ENCODE measurements at places on chromosomes 2 and 18. TPM values are rescaled to one million over a fixed set of nuclear protein-coding genes. Genes with fewer than 3 reads are reported as not detected.

DNA sequence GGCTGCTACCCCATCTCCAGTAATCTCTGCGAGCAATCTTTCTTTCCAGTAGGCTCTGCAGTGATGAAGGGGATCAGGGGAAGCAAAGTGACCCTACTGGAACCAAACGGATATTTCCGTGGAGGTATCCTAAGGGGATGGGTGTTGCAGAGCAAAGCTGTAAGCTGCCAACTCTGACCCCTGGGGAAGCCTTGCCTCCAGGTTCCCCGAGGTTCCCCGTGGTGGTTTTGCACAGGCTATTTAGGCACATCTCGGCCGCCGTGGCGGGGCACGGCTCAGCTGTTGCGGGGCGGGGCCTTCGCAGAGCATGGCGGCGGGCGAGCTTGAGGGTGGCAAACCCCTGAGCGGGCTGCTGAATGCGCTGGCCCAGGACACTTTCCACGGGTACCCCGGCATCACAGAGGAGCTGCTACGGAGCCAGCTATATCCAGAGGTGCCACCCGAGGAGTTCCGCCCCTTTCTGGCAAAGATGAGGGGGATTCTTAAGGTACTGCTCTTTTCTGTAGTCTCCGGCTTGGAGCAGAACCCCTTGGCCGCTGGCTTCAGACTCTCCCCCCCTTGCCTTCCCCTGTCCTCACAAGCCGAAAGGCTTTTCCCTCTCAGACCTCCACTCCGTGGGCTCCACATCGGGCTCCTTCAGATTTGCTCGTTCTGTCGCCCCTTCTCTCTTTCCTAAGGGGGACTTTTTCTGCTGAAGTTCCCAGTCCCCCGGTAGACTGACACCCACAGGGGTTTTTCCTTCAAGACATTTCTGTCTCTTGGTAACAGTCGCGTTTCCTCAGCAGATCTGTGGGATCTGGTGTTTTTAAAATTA is at the start of gene COMMD1:
COMMD1 (plus strand) TSS at position 303 of the 814 bp plus-strand sequence; CDS start at position 308, 5 bp downstream.
- peak; percentile 68 for DNase-seq

DNA sequence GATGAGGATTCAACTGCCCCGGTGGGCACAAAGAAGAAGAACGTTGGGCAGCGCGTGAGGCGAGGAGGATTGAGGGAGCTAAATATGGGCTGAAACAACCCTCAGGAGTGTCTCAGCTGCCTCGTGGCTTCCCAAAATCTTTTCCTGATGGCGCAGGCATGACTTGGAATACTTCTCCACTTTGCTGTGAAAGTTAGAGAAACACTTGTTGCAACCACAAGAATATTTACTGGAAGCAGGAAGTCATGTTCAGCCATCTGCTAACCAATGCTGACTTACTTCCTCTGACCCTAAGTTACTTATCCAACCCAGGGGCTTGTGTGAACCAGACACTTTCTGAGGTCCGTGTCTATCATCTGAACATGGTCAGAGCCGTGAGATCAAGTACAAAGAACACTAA is 148.8 kb downstream of the ARL4C start:
- no peak for DNase-seq

DNA sequence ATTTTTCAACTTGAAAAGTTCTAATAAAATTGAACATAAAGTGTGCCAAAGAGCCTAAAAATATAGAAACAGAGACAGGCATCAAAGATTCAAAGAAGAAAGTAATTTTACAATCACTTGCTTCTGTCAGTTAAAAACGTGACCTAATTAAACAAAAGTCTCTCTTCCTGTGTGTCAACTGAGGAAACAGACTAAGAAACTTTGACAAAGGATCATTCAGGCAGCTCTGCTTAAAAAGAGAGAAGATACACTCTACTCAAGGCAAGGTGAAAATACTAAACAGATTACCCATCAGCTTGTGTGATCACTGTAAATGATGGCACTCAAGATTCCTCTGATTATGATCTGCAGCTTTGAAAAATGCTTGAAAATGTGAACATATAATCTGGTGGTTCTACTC is 47.8 kb downstream of the DYM start:
- no peak for DNase-seq

DNA sequence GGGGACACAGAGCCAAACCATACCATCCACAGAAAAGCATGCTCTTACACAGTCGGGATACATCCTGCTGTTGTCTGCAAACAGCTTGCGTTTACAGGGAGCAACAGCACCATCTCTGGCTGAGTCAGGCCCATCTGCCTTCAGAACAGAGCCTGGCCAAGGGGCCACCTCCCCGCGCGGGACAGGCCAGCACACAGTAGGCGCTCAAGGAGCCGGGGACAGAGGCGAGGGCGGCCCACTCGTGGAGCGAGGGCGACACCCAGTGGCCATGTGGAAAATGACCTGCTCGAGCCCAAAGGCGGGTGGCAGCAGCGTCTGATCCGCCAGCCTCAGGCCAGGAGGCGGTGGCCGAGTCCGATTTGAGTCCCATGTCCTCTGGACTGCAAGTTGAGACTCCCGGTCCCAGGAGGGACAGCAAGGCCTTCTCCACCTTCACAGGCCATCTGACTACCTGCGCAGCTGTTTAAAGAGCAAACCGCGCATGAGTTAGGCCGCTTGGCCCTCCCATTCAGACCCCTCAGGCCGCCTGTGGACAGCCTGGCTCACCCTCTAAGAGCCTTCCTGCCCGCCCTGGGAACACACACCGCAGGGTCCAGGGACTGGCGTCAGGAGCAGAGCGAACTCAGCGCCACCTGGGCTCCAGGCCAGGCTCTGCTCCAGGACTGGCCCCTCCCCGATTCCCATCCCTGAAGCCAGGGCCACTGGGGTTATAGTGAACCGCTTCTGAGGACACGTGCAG is 38.3 kb downstream of the TTC32 start:
- DNase-seq = peak; percentile 58

DNA sequence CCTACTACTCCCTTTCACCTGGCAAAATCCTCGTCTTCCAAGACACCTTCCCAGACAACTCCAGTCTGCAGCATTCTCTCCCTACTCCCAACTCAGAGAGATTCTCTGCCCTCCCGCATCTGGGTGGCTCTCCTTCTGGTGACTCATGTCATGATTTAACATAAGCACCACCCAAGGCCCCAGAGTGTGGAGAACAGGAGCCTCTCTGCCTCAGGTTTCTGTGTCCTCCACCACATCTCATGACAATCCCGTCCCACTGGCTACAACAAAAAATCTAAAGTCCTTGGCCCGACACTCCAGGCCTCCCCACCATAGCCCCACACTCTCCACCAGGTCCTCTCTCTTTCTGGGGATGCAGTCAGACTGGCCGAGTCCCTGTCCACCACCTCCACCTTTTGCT is 197.1 kb downstream of the BCL11A start:
- DNase-seq = no peak

DNA sequence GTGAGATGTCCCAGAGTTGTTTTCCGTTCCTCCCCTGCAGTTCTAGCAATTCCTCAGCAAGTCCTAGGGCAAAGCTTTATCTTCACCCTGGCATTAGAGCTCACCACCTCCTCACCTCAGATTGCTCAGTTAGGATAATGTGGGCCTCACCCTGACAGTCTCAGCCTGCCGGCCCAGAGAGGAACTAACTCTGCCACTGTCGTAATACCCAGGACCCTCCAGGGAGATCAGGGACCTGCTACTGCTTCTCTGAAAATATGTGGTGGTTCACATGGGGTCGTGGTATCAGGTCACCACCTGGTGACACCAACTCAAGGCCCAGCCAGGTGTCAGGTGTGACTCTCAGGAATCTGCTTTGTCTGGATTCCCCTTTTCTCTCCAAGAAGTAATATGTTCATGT is 120.7 kb downstream of the FEZ2 start:
- DNase-seq = no peak

DNA sequence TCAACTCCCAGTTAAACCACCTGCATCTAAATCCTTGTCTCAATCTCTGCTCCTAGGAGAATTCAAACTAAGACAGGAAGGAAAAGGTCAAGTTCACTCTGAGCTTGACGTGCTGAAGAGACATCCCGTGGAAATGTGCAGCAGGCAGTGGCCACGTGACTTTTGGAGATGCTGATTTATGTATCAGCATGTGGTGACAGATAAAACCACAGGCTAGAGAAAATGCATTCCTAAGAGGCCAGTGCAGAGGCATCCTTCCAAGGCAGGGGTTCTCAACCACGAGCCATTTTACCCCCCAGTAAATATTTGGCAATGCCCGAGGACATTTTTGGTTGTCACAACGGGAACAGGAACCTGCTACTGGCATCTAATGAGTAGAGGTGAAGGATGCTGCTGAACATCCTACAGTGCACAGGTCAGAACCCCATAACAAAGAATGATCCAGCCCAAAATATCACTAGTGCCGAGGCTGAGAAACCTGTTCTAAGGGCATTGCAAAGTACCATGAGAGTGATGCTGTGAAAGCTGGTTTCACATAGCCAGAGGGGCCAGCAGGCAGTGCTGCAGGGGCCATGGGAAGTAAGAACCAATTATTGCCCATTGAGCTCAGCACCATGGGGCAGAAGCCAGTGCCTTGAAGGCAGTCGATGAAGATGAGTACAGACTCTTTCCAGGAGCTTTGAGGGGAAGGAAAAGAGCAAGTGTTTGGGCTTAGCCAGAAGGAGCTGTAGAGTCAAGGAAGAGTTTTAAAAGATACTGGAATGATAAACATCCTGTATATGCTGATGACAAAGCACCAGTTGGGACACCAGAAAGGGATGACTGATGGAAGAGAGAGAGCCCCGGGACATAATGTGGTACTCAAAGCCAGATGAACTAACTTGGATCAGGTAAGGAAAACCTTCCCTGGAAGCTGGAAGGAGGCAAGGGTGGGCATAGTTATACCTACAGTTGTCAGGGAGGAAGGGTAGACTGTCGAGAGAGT is 174.6 kb downstream of the HAUS1 start:
- DNase-seq = no peak

- no peak for DNase-seq
These were observed 273.7 kb downstream of the TMX3 start for GRCh38 chr18:68441241-68441640.

DNA sequence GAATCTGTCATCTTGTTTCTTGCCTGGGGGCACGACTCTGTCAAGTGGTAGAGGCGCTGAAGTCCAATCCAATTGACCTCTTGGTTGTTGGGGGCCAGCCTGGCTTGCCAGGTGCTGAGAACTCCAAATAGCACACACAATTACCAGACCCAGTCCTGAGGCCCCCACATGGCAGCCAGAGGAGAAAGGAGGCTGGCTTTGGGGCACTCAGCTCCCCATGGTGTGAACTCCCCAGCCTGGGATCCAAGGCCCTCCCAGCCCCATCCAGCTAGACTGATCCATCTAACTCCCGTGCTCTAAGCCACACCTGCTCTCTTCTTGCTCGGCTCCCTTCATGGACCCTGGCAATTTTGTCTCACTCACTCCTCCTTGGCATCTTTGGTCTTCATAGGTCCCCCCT is 170.0 kb downstream of the CELF4 start:
- DNase-seq = no peak

DNA sequence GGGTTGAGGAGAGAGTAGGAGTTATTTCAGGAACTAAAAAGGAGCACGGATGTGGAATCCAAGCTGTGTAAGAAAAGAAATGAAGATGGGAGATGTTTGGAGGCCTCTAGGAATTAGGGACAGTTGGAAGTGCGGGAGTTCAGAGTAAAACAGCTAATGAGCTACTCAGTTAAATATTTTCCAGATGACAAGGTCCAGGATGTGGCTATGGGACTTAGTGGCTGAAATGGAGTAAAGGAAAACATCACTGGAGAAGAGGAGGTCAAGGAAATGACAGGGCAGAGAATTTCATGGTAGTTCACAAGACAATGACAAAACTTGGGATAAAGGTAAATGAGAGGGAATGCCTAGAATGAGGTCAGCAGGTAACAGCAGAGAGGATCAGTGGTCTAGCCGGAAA is 13.0 kb downstream of the GPR155 start:
- DNase-seq = no peak

DNA sequence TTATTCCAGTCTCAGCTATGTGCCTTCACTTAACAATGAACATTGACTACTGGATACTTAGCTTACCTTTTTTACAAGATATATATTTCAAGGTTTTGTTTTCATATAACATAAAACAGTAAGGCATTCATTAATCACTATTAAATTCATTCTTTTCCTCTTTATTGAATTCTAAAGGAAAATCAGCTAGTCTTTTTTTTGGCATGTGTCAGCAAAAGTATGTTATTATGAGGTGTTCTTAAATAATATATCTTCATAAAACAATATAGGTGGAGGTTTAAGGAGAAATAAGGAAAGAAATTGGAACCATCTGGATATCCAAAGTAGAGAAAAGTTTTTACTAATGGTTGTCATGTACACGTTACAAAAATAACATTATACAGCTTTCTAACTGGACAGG is 472.6 kb downstream of the ARHGAP15 start:
- no peak for DNase-seq

DNA sequence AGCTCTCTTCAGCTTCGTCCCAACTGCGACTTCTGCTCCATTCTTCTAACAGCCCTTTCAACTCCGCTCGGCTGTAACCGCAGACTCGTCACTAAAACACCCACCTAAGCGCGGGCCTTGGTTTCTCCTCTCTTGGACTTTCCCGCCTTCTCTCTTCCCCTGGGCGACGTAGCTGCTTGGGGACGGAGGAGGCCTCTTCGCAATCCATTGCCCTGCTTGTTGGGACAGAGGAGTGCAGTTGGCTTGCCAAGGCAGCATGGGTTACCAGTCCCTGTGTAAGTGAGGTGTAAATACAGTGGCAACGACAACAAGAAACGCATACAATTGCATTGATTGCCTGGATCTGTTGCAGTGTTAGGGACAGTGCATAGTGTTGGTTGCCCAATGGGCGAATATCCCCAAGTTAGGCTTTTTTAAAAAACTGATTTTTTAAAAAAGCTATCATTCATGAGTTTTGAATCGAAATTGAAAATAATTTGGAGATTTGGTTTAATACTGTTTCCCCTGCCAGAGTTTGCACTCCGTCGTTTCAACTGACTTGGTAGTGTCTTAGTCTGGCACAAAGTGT is 484 bp upstream of the DARS1 start:
- DNase-seq = no peak

The KCNK3 gene
- total RNA-seq = not detected

The KCNG3 gene
- 2.1 TPM for total RNA-seq

The WIPF1 gene
- 1.3 TPM for total RNA-seq

The POTEJ gene
- total RNA-seq = not detected

The ARHGAP28 gene
- not detected for total RNA-seq

The ATG9A gene
- 56.0 TPM for total RNA-seq

The DNAH7 gene
- total RNA-seq = 3.8 TPM
